ENCODE measurements at places on chromosomes 5 and 9. TPM values are rescaled to one million over a fixed set of nuclear protein-coding genes. Genes with fewer than 3 reads are reported as not detected.

DNA sequence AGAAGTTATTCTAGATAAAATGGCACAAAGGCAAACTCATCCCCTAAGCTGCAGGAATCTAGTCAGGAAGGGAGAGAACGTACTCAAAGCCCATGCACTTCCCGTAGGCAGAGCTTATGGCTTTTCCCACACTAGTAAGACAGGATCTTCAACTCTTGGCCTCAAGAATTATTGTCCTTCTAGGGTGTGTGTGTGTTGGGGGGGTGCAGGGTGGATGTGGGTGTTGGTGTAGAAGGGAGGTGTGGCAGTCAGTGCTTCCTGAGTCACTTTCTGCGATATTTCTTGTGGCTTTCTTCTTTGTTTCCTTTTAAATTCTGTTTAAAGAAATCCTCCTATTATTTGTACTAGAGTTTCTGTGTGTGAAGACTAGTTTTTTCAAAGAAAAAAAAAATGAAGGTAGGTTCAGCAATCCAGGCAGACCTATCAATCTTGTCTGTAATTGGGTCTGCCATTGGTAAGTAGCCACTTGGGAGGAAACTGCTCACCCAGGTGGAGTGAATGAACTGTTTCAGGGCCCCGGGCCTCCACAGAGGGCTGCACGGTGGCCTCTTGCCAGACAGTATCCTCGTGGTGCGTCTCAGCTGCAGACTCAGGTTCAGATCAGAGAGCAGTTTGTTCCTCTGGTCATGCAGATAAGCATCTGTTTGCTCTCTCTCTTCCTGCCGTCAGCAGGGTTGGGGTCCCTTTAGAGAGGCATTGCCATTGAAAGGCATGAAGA, 131.9 kb downstream of the NPR3 start:
- DNase-seq = no peak

GRCh38 chr5:111254613-111255012, 30.4 kb downstream of the CAMK4 start:
- no peak for DNase-seq

- DNase-seq = no peak
Observed at GRCh38 chr5:58099257-58099656, 360.6 kb downstream of the PLK2 start.

DNA sequence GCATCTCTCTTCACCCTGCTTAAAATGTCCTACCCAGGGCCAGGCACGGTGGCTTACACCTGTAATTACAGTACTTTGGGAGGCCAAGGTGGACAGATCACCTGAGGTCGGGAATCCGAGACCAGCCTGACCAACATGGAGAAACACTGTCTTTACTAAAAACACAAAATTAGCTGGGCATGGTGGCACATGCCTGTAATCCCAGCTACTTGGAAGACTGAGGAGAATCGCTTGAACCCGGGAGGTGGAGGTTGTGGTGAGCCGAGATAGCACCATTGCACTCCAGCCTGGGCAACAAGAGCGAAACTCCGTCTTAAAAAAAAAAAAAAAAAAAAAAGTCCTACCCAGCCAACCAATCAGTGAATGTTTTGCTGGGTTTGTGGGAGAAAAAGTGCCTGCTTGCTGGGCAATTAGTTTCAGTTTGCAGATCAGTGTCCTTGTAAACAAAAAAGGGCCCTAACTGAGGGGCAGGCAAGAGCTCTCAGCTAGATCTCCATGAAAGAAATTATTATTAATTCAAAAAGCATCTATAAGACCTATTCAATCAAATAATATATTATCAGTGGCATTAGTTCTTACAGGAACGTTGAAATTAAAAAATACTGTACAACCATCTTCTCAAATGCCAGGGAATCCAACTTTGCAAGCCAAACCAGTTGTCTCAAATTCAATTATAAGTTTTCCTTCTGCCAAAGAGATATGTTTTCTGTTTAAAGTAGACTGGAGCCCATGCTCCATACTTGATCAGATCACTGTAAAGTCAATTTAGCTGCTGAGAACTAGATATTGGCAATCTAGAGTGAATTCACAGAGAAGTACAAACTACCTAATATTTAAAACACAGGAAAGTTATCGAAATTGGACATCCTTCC, 3.9 kb downstream of the MEGF9 start:
- peak; percentile 38 for DNase-seq

DNA sequence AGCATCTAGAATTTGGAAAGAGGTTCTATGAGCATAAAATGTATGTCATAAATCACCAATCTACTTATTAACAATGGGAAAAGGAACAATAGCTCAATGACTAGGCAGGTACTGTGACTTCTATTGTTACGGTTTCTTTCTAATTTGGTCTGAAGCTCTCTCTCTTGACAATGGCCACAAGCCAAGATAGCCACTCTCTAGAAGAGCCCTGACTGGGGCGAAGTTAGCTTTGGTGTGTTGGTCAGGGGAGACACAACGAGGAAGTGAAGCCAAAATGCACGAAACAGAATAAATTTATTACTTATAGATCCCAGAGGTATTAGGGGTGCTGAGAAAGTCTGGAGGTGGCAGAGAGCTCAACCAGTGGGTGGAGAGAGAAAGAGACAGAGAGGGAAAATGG, 9.4 kb upstream of the RAD23B start:
- DNase-seq = no peak

GRCh38 chr5:42645138-42645537, 111.5 kb upstream of the CCDC152 start:
- DNase-seq = no peak

The SPATA6L gene
- total RNA-seq = 10.9 TPM

DNA sequence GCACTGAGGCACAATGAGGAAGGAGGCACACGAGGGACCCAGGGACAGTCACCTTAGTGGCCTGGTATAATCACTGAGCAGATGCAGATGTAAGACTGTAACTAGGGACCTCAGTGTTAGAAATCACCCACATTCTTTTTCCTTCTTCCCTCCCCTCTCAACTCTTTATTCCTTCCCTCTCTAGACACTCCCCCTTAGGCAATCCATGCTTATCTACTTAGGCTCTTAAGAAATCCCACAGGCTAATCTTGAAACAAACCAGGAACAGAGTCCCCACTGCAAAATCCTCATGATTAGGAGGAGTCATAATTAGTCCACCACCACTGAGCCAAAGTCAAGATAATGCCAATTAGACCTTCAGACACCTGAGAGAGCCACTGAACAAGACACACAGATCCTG, 84.7 kb downstream of the ELAVL2 start:
- DNase-seq = no peak

- DNase-seq = no peak
Observed at GRCh38 chr9:111969622-111970021, 73.0 kb downstream of the UGCG start.

DNA sequence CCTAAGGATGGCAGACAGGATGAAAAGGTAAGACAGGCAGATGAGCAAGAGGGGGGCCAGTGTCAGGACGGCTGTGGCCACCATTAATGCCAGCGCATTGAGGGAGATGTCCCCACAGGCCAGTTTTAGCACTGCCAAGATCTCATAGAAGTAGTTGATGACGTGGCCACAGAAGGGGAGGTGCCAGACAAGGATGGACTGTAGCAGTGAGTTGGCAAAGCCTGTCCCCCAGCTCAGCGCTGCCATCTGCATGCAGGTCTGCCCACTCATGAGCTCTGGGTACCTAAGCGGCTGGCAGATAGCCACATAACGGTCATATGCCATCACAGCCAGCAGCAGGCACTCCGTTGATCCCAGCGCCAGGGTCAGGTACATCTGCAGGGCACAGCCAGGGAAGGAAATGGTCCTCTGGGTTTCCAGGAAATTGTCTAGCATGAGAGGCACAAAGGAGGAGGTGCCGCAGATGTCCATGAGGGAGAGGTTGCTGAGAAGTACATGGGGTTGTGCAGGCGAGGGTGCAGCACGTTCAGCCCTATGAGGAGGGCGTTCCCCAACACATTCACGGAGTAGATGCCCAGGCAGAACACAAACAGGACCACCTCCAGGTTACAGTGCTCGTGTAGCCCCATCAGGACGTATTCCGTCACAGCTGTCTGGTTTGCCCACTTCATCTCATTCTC, 10.8 kb downstream of the OR13J1 start:
- no peak for DNase-seq
